T-helper 1 cell treated with Interleukin-12 subunit alpha and Interleukin-12 subunit beta and Interleukin-4 antibody, amounts not matched to agents 30 ng/mL and 1 ng/mL, for 36 hours (primary cell): ENCODE measurements at places on chromosomes 12 and 14. TPM values are rescaled to one million over a fixed set of nuclear protein-coding genes. Genes with fewer than 3 reads are reported as not detected.

Gene NOVA1
- 0.24 and 0.39 TPM in 2 replicates for total RNA-seq

Gene GLS2
- 0.63 and 1.2 TPM in 2 replicates for total RNA-seq

Gene NEUROD4
- total RNA-seq: not detected in 2 replicates

Gene TNS2
- 1.7 and 2.5 TPM in 2 replicates for total RNA-seq

Gene GRIP1
- not detected in 2 replicates for total RNA-seq

Gene PROX2
- 0.05 TPM in 1 of 2 replicates, not detected in the other for total RNA-seq

Gene C12orf54
- not detected in 2 replicates for total RNA-seq

Gene CDH24
- 2.0 and 2.2 TPM in 2 replicates for total RNA-seq
